ENCODE measurements at places on chromosomes 1 and 21.

DNA sequence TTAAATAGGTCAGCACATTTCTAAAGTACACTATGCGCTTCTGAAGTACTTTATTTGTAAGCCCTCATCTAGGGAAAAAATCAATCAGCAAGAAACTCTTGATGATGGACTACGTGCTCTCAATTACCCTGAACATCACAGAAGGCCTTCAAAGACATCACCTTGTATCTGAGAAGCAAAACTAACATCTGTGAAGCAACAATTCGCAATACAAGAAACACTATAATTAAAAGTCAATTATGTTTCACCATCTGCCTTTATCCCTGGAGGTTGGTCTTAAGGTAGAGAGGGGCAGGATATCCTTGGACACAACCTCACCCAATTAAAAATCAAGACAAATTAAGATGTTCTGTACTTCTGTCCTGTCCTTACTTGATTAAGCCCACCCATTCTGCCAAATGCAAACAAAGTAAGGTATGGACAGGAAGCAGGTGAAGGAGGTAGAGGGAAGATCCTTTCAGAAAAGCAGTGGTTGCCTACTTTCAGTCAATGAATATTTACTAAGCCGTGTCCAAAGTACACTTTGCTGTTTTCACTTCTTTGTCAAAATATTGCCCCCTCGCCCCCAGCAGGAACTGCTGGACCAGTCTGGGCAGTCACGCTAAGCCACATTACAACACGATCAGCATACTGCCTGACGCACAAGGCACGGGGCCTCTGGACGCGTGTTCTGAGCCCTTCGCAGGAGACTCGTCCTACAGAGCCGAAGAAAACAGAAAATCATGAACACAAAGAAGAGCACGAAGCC is 887 bp downstream of the SLC19A2 start:
- no peak for DNase-seq

- DNase-seq, result no peak
Measured at GRCh38 chr1:3469849-3470649, 15.6 kb downstream of the ARHGEF16 start.

DNA sequence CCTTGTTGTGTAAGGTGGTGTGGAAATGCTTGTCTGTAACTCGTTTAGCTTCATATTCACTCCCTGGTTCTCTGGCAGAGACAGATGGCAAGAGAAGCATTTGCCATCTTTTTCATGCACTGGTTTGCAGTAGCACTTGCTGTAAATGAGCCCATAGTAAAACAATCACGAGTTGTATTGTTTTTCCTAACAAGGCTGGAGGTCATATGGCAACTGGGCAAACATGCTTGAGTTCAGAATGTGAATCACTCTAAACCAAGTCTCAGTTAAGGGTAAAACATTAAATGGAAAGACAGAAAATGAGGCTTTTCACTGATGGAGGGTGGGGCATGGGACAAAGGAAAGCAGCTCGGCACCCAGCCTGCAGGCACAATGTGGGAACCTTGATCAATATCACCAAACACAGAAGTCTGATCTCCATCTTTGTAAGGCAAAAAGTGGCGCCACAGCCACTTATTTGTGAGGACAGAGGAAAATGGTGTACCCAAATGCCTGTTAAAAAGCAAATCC is 26.5 kb upstream of the LPAR3 start:
- no peak for DNase-seq

GRCh38 chr21:27487676-27488075 is 520.8 kb upstream of the ADAMTS5 start:
- no peak for DNase-seq

GRCh38 chr1:41485605-41486004 is 1.1 kb upstream of the EDN2 start:
- DNase-seq, result no peak

DNA sequence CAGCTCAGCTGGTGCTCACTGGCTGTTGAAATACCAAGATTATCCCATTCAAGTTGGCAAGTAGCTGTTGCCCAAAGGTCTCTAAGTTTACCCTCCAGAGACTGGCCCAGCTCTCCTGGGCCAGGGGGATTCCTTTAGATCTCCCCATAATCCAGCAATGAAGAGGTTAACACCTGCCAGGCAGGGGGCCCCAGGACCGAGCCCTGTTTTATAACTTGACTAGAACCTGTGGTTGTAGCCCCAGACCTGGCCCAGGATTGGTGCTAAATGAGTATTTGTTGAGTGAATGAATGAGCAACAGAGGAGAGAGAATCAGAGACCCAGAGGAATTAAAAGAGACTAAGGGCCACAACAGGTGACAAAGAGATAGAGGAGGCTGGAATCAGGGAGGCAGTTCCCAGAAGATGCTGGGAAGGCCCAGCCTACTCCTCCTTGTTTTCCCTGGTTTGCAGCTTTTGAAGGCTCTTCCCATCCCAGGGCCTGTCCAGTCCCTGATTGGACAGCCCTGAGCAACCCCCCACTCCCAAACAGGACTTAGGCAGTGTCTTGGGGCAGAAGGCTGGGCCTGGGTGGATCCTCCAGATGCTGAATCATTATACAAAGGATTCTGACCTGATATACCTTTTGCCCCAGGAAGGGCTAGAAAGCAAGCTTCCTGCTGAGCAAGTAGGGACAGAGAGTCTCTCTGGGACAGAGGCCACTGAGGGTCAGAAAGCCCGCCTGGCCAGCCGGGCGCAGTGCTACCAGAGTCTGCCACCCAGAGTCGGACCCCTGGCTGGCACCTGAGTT is 2.4 kb upstream of the RHBG start:
- no peak for DNase-seq

- no peak for DNase-seq
Measured at GRCh38 chr1:39776400-39776713, 5.2 kb upstream of the OXCT2 start.

DNA sequence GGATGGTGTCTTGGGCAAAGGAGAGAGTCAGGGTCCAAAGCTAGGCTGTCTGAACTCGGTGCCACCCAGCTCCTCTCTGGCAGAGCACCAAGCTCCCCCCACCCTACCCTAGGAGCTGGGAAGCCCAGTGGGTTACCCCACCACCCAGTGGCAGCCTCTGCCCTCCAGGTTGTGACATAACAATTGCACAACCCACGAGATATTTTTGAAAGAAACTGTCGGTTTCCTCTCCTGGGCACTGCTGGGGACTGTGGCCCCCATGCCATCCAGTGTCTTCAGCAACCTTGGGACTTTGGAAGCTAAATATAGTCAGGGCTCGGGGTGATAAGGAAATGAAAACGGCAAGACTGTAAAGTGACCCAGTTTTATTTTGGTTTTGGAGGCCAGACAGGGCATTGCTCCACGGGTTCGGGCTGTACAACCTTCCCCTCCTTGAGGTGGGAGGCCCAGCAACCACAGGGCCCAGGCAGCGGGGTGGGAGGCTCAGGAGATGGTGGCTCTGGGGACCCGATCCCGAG is 1.4 kb downstream of the CITED4 start:
- no peak for DNase-seq

DNA sequence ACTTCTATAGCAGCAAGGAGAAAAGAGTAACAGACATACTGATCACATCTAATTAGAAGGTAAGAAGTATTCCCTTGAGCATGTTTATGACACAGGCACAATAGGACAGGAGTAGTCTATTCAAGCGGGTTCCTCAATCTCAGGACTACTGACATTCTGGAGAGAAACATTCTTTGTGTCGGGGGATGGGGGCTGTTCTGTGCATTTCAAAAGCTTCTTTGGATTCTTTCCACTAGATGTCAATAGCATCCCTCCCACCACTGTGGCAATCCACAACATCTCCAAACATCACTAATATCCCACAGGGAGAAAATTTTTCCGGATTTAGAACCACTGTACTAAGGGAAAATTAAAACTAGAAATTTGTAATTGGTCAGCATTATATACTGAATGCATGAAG is 56.9 kb downstream of the ADAMTS5 start:
- no peak for DNase-seq

GRCh38 chr1:220670365-220670764 is 19.8 kb upstream of the C1orf115 start:
- no peak for DNase-seq

- DNase-seq, result no peak
Measured at GRCh38 chr1:143497374-143497747, 474.4 kb downstream of the FAM72C start.

DNA sequence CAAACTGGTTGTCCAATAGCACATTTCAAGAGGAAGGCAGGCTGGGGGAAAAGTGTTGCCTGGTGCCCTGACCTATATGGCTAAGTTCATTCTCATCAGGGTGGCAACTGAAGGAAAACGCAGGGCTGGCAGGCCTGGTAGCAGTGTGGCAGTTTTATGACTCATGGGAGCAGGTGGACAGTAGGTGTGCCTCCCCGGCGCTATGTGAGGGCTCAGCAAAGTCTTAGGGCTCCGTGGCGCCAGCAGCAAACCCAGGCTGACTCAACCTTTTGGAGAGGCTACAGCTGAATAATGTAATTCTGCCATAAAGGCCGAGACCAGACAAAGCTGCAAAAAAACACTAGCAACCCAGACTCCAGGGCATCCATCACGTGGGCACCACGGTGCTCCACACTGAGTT is 23.6 kb downstream of the GADD45A start:
- DNase-seq, result no peak

GRCh38 chr1:48332115-48332514 is 109.6 kb downstream of the SLC5A9 start:
- no peak for DNase-seq
